Mesenchymal stem cell (in vitro differentiated cells and primary cell): ENCODE measurements at places on chromosomes 7 and 10.

DNA sequence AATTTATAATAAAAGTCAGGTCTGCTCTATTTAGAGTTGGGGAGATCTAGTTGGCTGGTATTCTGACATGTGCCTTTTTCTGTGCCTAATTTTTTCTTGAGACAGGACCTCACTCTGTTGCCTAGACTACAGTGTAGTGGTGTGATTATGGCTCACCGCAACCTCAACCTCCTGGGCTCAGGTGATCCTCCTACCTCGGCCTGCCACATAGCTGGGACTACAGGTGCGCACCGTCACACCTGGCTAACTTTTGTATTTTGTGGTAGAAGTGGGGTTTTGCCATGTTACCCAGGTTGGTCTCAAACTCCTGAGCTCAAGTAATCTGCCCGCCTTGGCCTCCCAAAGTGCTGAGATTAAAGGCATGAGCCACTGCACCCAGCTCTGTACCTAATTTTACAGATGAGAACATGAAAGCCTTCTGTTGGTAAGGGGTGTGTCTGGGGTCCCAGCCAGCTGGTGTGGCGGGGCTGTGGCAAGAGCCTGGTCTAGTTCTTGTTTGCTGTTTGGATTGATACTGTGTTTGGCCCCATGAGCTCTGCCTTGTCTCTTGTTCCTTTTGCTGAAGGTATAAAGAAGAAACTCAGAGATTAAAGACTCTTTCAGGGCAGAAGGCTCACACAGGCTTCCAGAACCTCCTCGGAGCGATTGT, 31.4 kb downstream of the POR start:
- no peak for DNase-seq

DNA sequence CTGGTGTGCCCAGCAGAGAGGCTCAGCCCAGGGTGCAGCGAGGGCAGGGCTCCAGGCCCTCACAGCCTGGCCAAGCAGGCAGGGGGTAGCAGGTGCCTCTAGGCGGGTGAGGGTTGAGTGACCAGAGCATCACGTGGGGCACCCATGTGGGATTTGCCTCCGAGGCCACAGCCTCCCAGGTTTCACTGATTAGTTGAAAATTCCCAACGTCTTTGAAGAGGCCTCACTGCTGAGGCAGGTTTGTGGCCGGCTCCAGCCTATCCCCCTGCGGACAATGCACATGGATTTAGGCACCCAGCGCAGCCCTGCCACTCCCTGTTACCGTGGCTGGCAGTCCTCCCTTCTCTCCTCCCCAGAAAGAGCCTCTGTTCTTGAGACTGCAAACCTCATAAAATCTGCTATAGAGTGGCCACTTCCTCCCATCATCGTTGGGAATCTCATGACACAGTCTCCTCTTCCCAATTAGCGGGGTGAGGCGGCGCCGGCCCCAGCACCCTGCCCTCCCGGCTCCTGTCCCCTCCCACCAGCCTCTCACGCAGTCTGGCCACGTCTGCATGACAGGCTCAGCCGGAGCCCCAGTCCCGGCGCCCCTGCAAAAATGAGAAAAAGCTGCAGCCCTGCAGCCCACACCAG, 10.8 kb downstream of the MYL10 start:
- DNase-seq: no peak

- DNase-seq: no peak
Observed at GRCh38 chr10:103479135-103479534, at the start of gene CALHM3. CALHM3 (minus strand) TSS chr10:103479240; CDS start chr10:103479032, 208 bp downstream.

DNA sequence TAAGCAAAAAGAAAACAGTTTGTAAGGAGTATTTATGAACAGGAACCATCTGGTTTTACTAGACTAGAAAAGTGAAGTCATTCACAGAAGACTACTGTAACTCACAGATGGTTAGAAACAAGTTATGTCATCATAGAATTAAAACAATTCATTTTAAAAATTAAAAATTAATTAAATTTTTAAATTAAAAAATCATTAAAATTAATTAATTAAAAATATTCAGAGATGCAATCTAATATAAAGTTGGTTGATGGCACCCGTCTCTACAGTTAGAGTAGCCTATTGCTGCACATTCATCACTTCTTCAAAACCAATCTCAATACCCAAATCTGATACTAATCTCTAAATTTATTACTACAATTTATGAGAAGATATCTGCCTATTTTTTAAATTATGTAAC, 454.8 kb upstream of the NUPR2 start:
- no peak for DNase-seq

DNA sequence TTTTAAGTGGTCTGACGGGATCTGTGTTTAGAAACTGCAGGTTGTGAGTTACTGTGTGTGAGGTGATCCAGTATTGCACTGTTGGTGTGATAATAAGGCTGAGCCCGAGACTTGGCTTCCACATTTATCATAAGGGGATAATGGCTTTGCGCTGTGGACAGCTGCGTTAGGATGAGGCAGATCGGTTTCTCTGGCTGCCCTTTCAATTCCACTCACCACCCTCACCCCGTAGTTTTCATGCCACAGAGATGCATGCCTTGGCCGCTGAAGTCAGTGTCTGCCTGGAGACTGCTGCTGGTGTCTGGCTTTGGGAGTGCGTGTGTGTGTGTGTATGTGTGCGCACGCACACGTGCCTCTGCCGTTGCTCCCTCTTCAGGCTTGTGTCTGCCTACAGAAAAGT, 273.0 kb downstream of the CCDC3 start:
- no peak for DNase-seq

- DNase-seq: no peak
Observed at GRCh38 chr7:91326516-91327199, 62.4 kb downstream of the FZD1 start.

DNA sequence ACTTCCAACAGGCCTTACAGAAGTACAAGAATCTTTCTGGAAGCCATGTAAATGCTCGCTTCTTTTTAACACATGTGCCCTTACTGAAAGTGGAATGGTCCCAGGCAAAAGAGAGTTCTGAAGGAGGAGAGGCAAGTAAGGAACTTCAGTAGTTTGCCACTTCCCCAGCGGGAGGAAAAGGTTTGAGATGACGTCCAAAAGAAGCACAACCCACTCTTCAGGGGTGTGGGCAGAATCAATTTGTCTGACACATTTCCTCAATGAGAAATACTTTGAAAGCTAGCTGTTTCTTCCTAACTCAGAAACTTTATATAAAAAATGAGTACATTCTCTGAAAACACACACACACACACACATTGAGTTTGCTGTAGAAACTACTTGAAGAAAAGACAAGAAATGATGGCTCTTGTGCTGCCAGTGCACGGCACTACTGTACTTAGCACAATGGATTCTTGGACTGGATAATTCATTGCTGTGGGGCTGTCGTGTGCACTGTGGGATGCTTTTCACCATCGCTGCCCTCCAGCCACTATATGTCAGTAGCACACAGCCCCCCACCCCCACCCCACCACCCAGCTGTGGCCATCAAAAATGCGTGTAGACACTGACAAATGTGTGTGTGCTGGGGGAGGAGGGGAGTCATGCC, 183.0 kb downstream of the SRPK2 start:
- DNase-seq: no peak

GRCh38 chr10:119655566-119656001, 4.4 kb downstream of the BAG3 start:
- DNase-seq: peak; percentile 96

GRCh38 chr10:111267673-111268072, 190.8 kb downstream of the ADRA2A start:
- DNase-seq: no peak

DNA sequence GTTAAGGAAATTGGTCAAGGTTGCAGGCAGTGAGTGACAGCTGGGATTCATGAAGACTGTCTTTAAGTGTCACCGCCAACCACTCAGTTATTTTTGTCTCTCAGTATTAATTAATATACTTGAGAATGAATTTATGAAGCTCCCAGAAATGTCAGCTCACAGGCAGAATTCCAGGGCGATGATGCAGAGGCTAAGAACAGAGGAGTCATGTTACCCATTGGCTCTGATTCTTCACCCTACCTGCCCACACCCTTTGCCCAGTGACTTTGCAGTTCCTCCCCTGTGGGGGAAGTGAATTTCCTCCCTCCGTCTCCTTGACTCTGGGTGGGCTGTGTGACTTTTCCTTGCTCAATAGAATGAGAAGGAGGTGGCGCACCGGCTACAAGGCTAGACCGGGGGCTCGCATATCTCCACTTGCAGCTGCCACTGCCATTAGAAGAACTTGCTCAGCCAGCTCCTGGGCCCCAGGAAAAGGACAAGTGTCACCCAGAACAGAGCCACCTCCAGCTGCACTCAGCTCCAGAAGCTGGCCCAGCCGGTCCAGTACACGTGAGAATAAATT, 157.1 kb upstream of the PRKCQ start:
- no peak for DNase-seq

- DNase-seq: peak; percentile 14
Observed at GRCh38 chr7:121138262-121138933, 149.9 kb downstream of the CPED1 start.
